Stimulated activated CD4-positive, alpha-beta T cell treated with anti-CD3 and anti-CD28 coated beads, Interleukin-15, amount 100 ng/mL, for 48 hours (primary cell): ENCODE measurements at places on chromosomes 2 and 18.

- no peak for DNase-seq
Measured at GRCh38 chr18:2998644-2999043, 14.3 kb downstream of the LPIN2 start.

DNA sequence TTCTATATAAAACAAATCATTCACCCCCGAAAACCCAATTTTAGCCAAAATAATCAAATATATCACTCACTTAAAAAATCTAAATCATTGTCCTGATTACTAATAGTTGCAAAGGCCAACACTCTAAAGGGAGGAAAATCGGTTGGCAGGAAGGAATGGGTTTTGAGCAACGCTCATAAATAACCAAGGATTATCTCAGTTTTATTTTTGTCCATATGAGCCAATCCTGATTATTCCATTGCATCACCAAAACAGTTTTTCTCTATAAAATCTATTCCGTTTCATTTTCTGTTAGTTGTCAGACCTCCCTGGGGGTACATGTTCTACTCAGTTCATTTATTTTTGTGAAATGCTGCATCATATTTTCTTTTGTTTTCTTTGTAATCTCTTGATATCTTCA is 174.1 kb downstream of the LRATD1 start:
- no peak for DNase-seq

DNA sequence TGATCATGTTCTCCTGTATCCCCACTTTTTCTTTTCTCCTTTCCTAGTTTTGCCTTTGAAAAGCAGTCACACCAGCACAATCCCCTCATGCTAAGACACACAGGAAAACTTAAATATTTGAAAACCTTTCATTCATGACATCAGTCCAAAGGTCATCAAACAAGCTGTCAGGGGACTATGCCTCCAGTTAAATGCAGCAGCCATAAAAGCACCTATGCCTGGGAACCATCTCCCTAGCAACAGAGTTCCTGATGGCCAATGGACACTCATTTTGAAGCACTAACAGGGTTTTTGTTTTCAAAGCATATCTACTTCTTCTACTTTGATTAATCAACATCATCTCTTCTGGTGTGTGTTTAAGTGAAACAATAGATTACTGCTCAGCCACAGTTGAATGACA is 286.4 kb upstream of the PARD3B start:
- DNase-seq: no peak

- DNase-seq: no peak
Measured at GRCh38 chr2:231489990-231490389, 25.7 kb upstream of the NCL start.

GRCh38 chr2:127067620-127068350 is 39.2 kb downstream of the BIN1 start:
- DNase-seq: peak; percentile 48
